ENCODE measurements at places on chromosomes 2 and 18.
A peak's percentile ranks its signal among the peaks of the same experiment; 100 is the strongest.

DNA sequence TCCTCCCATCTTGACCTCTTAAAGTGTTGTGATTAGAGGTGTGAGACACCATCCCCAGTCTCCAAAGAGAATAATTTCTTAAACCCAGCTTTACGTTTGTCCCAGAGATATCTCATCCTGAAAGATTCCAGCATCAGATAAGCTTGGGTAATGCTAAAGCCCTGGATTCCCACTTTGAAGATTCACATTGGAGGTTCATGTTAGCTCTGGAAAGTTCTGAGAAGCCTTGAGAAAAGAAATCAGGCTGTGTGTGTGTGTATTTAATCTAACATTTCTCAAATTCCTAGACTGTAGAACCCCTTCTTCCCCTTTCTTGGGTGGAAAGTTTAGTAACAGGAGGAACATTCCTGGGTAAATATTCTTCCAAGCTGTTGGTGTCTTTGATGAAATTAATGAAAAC lies 18.0 kb downstream of the ZNF532 start:
- no peak for DNase-seq

DNA sequence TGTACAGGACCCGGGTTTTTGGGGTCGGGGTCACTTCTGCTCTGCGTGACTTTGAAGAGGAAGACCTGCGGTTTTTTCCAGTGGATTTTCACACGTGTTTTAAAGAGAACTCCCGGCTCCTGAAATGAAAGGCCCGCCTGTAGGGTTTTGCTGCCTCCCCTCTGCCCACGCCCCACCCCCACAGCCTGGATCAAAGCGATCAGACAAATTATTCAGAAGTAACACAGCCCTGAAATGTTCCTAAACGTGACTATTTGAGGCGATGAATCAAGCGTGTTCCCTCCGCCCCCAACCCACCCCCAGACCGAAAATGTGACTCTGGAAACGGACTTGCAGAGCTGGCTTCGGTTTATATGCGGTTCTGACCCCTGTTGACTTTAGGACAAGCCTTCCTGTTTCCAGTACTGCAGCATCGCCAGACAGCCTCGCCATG lies 28.7 kb upstream of the SMIM21 start:
- DNase-seq, result peak; percentile 48

- DNase-seq, result peak; percentile 69
Observed at GRCh38 chr18:79380816-79381806, 14.6 kb upstream of the NFATC1 start.

- no peak for DNase-seq
Observed at GRCh38 chr2:168350380-168350779, 103.0 kb upstream of the STK39 start.

DNA sequence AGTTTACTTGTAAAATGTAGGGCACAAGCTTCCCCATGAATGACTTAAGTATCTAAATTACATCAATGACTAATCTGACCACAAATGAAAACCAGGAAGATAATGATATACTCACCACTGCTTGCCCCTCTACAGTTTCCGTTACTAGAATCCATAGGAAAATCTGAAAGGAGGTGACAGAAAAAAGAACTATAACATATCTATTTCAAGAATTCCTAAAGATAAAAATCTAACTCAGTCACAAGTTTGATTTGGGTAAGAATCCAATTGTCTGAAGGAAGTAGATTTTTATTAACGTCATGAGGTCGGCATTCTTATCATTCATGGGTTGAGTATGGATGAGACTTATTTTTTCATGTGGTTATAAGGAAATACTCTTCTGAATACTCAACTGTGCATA lies 7.8 kb downstream of the FRZB start:
- DNase-seq, result no peak

- DNase-seq, result no peak
Observed at GRCh38 chr2:34810456-34810855, 1211.4 kb upstream of the FAM98A start.

DNA sequence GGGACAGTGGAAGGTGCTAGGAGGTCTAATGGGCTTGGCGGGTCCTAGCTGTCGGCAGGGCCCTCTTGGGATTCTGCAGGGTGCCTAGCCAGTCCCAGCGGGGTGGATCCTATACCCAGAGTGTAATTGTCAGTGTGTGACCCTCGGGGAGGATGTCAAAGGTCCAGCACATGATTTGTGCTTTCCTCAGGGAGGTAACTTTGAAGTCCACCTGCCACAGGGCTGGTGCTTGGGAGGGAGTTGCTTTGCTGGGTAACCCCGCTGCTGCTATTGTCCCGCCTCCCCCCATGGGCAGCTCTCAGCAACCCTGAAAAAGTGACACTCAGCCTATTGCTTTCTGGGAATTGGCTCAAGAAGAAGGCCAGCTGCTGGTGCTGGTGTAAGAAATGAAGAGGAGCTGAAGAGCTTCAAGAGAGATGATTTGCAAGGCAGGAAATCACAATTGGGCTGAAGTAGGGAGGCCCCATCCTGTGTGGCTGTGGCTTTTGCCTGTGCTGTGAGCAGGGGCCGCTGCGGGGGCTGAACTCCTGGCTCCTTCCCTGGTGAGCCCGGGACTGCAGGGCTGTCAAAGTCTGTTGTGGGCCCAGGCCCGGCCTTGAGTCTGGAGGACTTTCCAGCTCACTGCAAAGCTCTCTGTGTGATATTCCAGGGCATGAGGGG lies 36.4 kb downstream of the EMILIN2 start:
- no peak for DNase-seq

- DNase-seq, result no peak
Observed at GRCh38 chr2:58109481-58109880, 62.9 kb downstream of the VRK2 start.

DNA sequence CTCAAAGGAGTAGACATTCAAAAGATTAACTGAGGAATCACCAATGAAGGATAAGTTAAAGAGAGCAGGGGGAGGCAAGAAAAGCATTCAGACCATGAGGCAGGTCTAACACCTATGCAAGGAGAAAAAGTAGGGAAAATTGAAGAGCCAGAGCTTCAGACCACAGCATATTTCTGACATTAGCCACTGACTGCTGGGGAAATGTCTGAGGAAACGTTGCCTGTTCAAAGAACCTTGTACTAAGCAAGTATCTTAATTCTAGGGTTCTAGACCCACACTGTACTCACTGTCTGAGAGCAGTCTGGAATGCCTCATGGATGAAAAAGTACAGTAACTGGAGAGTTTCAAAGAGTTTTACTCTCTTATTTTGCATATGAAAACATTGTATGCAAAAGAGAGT lies 39.5 kb upstream of the TFPI start:
- DNase-seq, result no peak

- no peak for DNase-seq
Observed at GRCh38 chr18:28766027-28766426, 589.1 kb upstream of the CDH2 start.

GRCh38 chr2:127313406-127313805 lies 19.5 kb upstream of the ERCC3 start:
- no peak for DNase-seq

- DNase-seq, result no peak
Observed at GRCh38 chr2:160940699-160941098, 219.5 kb upstream of the TANK start.

GRCh38 chr18:79355433-79356335 lies 40.0 kb upstream of the NFATC1 start:
- DNase-seq, result no peak

DNA sequence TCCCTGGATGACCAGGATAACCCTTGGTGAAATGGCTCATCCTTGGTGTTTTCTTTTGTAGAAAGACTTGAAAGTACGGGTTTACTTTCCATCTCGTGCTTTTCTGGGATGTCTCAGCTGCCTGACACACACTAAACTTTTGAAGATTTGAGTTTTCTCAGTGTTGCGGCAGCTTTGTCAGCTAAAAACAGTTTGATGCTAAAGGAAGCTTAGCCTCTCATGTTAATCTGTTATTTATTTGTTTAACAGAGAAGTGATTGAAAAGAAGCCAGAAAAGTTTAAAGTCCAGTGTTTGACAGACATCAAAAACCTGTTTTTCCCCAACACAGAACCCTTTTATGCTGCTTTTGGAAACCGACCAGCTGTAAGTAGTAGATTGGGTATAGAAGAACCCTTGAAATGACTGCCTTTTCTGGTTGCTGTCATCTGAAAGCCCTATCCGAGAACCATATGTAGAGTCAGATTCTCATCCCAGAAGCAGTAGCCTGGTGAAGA lies 72.8 kb downstream of the LPIN1 start:
- no peak for DNase-seq

DNA sequence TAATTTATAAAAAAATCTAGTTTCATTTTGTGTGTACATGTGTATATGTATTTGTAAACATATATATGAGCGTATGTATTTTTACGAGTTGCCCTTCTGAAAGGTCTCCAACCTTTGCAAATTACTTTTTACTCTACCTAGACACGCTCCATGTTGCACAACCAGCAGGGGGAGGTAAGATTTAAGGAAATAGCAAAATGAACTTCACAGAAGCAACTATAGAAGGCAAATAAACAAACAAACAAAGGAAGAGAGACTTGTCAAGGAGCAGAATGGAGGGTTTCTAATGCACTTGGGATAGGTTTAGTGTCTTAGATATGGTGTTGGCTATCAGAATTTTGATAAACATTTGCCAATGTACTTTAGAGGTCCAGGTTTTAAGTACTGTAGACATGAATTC lies 820.5 kb upstream of the POU3F3 start:
- no peak for DNase-seq

DNA sequence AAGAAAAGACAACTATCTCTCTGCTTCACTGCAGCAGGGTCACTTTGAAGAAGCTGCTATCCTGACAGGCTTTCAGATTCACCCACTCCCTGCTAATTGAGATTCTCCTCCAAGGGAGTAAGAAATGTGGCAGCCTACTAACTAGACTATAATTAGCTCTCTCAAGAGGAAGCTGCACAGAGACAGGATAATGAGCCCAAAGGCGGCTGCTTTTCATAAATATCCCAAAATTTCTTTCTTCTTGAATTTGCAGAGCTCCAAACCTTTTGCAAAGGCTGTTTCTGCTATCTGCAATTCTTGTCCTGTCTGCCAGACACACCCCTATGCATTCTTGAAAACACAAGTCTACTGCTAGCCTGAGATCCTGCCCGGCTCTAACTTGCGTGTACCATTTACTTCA lies 54.0 kb upstream of the RNU4ATAC start:
- no peak for DNase-seq

GRCh38 chr2:45896311-45896710 lies 244.8 kb downstream of the PRKCE start:
- DNase-seq, result no peak

DNA sequence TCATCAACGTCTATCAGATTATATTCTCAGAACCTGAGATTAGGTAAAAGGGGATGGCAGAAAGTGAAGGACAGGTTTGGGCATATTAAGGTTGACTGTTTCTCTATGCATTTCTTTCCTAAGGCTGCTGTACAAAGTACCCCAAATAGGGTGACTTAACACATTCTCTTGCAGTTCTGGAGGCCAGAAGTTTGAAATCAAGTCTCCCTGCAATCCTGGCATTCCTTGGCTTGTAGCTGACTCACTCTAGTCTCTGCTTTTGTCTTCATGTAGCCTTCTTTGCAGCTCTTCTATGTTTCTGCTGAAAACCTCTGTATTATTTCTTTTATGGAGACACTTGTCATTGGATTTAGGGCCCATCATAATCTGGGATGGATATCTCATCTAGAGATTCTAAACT lies 364.3 kb downstream of the PLCL1 start:
- no peak for DNase-seq

DNA sequence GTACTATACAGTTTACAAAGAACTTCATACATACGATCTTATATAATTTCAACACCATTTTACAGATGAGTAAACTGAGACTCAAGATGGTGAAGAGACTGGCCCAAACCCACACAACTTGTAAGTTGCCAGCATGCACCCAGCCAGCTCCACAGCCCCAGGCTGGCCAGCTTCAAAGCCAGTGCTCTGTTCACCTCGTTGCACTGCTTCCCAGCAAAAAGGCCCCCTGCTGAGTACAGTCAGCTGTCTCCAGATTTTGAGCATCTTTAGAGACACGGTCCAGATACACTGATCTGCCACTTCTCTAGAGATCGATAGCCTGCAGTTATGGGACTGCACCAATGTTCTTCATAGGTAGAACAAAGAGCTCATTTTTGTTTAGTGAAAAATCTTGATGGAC lies 257.2 kb upstream of the CHAC2 start:
- DNase-seq, result no peak

DNA sequence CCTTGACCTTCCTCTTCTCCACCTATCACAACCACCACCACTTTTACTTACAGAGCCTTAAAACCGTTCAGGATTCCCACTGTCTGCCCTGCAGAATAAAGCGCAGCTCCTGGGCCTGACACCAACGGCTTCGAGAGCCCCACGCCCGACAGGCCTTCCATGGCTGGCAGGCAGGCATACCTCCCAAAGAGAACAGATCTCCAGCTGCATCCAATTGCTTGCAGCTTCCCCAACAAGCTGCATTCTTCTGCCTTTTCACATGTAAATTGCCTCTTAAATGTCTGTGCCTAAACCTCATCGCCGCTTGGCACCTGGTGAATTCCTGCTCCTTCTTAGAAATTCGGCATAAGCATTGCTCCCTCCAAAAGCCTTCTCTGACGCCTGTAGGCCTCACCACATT lies 31.5 kb upstream of the FAM124B start:
- no peak for DNase-seq

- DNase-seq, result no peak
Observed at GRCh38 chr2:230924470-230925341, at the start of gene GPR55. Gene GPR55 (minus strand): TSS chr2:230925242. CDS start chr2:230910962, 14,280 bp downstream.

DNA sequence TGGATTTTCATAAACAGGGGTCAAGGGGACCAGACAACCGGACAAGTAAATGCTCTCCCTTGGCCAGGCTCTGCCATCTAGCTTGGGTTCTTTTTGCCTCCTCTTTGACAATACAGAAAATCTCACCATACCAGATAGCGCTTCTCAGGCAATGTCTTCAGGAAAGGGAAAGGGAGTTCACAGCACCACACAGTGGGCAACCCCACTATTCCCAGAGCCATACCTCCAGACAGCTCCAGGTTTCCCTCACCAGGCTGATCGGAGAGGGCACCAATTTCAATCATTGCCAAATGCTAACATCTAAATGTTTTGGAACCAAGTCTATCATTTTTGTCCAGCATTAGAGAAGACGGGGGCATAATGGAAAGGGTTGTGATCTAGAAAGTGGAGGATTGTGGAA lies 28.1 kb downstream of the CCDC68 start:
- DNase-seq, result no peak

GRCh38 chr2:219689676-219690628 lies 62.5 kb downstream of the SLC4A3 start:
- no peak for DNase-seq

- DNase-seq, result no peak
Observed at GRCh38 chr2:932320-933115, 18.1 kb upstream of the SNTG2 start.
